Activated T-helper 1 cell treated with anti-CD3 and anti-CD28 coated beads, Interleukin-2, amount 50 U/mL, for 16 hours (primary cell): ENCODE measurements at places on chromosomes 6 and 20.

DNA sequence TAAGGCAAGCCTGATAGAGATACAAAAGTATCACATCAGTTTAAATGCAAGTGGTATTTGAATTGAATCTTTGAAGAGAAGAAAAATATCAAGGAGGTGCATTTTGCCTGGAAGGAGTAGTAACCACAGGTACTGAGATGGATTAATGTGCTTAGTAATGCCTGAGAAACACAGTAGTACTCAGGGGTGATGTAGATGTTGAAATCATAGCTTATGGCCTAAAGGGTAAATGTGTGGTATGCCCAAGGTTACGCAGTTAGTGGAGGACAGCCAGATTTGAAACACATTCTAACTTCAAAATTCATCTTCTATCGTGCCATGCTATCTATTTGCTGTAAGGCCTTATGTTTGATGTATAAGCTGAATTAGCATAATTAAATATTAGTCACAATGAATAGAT, 55.9 kb downstream of the STXBP5 start:
- no peak for DNase-seq

- no peak for DNase-seq
Measured at GRCh38 chr6:41258196-41258493, 28.3 kb downstream of the TREM1 start.

- peak; percentile 26 for DNase-seq
Measured at GRCh38 chr20:47677635-47678453, 107.4 kb downstream of the SULF2 start.

DNA sequence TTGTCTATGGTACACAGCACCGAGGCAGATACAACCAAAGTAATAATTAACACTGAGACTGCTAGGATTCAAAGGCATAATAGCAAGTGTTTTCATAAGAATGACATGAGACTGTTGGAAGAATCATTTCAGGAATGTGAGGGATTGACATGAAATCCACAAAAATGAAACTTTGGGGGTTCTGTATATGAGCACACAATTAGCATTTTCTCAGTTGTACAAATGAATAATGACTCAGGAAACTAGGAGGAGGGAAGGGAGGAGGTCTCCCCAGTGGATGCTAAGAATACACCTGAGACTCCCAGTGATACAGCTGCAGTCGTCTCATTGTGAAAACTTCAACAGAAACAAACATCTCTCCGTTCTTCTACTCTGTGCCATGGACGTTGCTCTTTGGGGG, 428.4 kb upstream of the PLCB4 start:
- no peak for DNase-seq

DNA sequence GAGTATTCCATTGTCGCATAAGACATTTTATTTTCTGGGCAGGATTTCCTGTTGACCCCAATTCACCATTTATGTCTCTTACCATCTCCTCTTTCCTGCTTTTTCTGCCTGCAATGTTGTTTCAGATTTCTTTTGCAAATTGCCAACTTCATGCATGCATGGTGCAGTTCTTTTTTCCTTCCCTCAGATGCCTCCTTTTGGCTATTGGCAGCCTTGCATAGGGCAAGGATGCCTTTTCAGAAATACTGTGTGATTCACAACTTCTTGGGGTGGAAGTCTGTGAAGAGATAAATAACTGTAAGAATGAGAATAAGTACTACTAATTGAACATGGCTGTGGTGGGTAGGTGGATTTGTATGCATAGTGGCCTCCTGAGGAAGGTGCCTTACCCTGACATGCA, 116.7 kb downstream of the SOX4 start:
- no peak for DNase-seq

GRCh38 chr6:31079656-31080261, 32.6 kb downstream of the C6orf15 start:
- peak; percentile 26 for DNase-seq

- no peak for DNase-seq
Measured at GRCh38 chr20:35463455-35464300, 8.3 kb downstream of the CEP250 start.

DNA sequence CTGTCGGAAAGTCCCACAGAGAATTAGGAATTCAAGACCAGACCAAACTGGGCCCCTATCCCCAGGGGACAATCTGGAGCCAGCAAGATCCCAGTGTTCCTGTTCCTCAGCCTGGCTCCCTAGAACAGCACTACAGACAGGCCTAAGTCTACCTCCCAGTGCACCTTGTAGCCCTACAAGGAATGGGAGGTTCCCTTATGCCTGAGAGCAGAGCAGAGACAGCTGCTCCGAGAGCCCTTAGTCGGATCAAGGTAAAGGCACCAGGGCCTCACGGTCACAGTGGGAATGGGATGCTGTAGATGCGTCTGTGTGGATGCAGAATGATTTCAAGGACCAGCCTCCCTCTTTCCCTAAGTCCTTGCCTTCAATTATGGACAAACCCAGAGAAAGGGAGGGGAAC, 204.5 kb upstream of the STXBP5 start:
- no peak for DNase-seq

GRCh38 chr6:3394671-3395070, 62.2 kb downstream of the SLC22A23 start:
- no peak for DNase-seq

- no peak for DNase-seq
Measured at GRCh38 chr6:168078943-168079405, at the start of gene FRMD1. Gene FRMD1 (minus strand): TSS chr6:168079212. CDS start chr6:168079094, 118 bp downstream.

- DNase-seq: no peak
Measured at GRCh38 chr6:33082702-33083101, 6.9 kb downstream of the HLA-DPB1 start.

DNA sequence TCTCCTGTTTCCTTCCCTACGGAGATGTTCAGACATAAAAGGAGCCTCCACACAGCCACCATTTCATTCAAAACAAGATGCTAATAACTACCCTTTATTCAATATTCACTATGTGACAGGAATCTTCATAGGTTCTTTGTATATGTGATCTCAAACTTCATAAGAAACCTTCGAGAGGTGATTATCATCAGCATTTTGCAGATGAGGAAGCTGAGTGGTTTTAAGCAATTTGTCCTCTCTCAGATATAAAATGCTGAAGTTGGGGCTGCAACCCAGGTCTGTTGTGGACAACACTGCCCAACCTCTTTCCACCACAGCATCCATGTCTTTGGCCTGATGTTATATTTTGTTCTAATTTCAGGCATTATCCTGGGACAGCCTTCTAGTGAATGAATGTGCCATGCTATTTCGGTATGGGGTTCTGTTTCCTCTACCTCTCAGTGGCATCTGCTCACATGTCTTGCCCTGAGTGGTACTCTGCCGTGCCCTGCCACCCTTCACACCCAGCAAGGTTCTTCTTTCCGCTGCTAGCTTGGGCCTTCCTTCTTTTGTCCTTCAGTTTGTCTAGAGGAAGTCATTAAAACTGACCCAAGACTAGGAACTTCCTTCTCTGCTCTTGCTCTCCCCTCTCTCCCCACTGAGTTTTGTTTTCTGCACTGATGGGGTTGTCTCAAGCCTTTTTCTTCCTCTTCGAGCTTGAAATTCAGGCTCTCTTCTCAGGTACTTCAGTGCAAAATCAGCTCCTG, 300.9 kb upstream of the PRDM1 start:
- DNase-seq: no peak

DNA sequence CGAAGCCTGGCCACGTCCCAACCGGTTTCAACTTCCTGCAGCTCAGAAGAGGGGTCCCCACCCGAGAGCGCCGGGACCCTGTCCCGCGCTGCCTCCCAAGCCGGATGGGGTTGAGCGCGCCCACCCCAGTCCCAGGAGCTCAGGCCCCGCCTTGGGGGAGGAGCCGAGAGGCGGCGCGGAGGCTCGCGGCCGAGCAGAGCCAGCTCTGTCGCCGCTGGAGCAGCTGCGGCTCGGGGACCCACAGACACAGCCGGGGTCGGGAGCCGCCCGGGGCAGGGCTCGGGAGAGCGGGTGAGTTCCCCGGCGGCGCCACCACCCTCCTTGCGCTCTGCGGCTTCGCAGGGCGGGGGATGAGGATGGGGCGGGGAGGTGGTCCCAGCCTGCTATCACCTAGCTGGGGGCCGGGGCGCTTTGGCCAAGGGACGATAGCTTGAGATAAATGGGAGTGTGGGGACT, at the start of gene PPP1R16B:
Gene PPP1R16B (plus strand): TSS at position 196 of the 456 bp plus-strand sequence. CDS start 30,229 bp downstream, outside the sequence.
- DNase-seq: peak; percentile 59

- DNase-seq: peak; percentile 54
Measured at GRCh38 chr20:58179432-58180099, 48.9 kb downstream of the ANKRD60 start.

DNA sequence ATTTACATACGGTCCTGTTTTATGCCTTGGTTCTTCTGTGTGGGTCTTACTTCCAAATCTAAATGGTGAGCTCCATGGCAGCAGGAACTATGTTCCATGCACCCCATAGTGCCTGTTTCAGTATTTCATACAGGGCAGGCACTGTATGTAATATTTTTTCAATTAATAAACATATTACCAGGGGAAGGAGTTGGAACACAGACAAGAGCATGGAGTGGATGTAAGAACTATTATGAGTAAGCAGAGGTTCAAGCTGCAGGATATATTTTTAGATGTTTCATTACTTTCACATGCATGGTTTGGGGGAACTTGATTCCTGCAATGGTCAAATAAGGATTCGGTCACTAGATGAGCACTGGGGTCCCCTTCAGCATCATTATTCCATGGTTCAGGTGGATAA, 108.3 kb downstream of the KIF13A start:
- DNase-seq: no peak

- DNase-seq: no peak
Measured at GRCh38 chr6:126337323-126337722, 2.6 kb upstream of the CENPW start.

DNA sequence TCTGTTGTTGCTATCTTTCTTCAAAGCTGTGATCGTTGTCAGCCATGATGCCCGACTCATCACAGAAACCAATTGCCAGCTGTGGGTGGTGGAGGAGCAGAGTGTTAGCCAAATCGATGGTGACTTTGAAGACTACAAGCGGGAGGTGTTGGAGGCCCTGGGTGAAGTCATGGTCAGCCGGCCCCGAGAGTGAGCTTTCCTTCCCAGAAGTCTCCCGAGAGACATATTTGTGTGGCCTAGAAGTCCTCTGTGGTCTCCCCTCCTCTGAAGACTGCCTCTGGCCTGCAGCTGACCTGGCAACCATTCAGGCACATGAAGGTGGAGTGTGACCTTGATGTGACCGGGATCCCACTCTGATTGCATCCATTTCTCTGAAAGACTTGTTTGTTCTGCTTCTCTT, 19.3 kb downstream of the ABCF1 start:
- DNase-seq: no peak

DNA sequence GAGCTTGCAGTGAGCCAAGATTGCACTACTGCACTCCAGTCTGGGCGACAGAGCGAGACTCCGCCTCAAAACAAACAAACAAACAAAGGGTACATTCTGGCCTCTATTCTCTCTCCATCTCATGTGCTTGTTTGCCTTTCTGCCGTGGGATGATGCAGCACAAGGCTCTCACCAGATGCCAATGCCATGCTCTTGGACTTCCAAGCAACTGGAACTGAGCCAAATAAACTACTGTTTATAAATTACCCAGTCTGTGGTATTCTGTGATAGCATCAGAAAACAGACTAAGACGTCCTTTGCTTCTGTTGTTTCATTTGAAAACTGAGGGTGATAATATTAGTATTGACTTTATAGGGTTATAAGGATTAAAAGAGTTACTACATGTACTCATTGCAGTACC, 3.6 kb upstream of the BRD2 start:
- no peak for DNase-seq

- DNase-seq: no peak
Measured at GRCh38 chr6:24932832-24933231, 2.9 kb downstream of the RIPOR2 start.

- DNase-seq: no peak
Measured at GRCh38 chr6:134347885-134348805, 30.2 kb upstream of the SGK1 start.

DNA sequence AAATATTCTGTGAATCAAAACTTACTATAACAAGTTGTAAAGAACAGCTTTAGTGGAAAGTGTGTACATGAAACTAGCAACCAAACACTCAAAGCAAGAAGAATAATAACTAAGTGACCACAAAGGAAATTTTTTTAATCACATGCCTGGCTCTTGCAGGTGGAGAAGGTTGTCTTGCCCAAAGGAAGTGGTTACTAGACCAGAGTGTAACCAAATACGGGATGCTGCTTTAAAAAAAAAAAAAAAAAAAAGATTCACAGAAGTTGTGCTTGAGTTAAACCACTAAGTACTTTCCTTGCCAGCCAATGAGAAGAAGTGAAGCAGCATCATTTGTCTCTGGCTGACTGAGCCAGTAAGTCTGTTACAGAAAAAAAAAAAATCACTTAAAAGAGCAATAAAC, 19.1 kb upstream of the HLA-DQB1 start:
- DNase-seq: no peak

- DNase-seq: no peak
Measured at GRCh38 chr6:157665180-157665579, 157.9 kb upstream of the SNX9 start.

- DNase-seq: no peak
Measured at GRCh38 chr20:8953300-8953699, 115.6 kb upstream of the PLCB4 start.

DNA sequence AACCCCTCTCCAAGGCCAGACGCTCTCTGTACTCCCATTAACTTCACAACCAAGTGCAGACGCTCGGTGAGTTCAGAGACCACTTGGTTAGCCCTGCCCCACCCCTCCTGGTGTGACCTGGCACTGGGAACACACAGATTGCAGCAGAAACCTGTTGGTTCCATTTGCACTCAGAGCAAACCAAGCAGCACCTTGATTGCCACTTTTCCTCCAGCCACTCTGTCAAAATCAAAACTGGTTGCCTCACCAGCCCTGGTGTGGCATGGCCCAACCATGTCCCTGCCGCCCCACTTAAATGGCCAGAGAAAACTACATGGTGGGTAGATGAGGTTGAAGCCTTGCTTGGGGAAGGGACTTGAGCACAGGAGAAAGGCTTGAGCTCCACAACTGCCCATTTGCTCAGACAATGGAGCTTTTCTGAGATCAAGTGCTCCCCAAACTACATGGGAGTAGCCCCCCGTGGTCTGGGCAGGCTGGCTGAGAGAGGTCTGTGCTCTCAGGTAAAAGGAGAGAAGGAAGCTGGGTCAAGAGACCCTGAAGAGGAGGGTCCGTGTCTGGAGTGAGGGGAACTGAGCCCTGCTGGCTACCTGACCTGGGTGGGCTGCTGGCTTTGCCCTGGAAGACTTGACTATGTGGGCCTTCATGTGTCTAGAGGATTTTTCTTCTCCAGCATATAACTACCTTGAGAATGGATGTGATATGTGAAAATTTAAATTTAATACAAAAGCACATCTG, 43.4 kb downstream of the PLCG1 start:
- DNase-seq: no peak

GRCh38 chr6:163850874-163851273, 436.4 kb downstream of the QKI start:
- no peak for DNase-seq
